Right renal pelvis (tissue), 4 donors: ENCODE measurements at places on chromosomes 3 and 15. TPM values are rescaled to one million over a fixed set of nuclear protein-coding genes. Genes with fewer than 3 reads are reported as not detected.

The ERICH6 gene
- polyA plus RNA-seq: 0.62 TPM

The MAP1A gene
- 8.2 TPM for polyA plus RNA-seq

The SYNPR gene
- not detected for polyA plus RNA-seq

DNA sequence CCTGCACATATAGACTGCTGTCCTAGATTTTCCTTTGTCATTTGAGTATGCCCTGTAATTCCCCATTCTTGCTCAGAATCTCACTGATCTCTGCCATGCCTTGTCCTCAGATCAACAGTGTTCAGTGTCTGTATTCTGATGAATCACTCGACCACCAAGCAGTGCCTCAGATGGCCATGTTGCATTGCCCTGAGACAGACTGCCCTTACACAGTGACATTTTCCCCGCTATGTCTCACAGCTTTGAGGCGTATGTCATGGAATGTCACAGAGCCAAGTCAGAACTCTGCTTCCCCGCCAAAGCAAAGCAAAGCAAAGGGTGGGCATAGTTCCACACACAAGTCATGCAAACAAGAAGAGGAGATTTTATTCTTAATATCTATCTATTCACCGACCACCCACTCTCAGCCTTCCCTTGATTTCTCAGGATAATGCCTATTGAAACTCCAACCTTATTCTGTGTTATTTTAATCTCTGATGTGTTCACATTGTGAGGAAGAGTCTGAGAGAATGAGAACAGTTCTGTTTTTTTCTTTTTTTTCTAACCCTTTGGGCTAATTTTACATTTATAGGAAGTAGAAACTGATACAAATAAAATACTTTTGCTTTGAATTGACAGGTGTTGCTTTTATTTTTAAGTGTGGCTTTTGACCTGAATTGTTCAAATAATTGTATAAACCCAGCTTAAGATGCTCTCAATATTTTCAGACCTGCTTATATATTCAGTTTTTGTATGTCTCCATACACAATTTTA, 16.9 kb upstream of the PSMD6 start:
- DNase-seq: no peak

DNA sequence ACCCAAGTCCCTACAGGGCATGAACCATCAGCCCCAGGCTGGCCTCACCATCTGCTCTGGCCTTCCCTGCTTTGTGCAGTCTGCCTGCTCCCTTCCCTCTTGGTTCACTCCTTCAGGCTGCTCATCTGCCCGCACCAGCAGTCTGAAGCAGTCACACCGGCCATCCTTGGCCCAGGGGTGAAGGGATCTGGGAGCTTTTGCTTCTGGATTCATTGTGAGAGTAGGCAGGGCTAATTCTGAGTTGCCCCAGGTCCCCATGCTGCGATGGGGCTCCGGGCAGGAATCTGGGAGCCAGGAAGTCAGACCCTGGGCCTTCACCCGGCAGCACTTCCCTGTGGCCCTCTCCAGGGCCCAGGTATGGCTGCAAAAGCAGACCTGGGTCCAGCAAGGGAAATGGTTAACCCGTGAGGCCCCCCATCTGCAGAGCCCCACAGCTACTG, 99.7 kb downstream of the VGLL4 start:
- no peak for DNase-seq

GRCh38 chr3:12574131-12574530, 17.2 kb downstream of the MKRN2 start:
- DNase-seq: no peak

- DNase-seq: no peak
Measured at GRCh38 chr3:42133500-42134298, 42.5 kb downstream of the TRAK1 start.

GRCh38 chr3:111993038-111993437, 5.7 kb upstream of the TAGLN3 start:
- no peak for DNase-seq

GRCh38 chr15:63189941-63190768, 749 bp downstream of the RAB8B start:
- no peak for DNase-seq

- DNase-seq: no peak
Measured at GRCh38 chr15:36364377-36364776, 215.0 kb upstream of the CDIN1 start.

GRCh38 chr15:22878103-22878502, 39.6 kb downstream of the NIPA2 start:
- DNase-seq: no peak

DNA sequence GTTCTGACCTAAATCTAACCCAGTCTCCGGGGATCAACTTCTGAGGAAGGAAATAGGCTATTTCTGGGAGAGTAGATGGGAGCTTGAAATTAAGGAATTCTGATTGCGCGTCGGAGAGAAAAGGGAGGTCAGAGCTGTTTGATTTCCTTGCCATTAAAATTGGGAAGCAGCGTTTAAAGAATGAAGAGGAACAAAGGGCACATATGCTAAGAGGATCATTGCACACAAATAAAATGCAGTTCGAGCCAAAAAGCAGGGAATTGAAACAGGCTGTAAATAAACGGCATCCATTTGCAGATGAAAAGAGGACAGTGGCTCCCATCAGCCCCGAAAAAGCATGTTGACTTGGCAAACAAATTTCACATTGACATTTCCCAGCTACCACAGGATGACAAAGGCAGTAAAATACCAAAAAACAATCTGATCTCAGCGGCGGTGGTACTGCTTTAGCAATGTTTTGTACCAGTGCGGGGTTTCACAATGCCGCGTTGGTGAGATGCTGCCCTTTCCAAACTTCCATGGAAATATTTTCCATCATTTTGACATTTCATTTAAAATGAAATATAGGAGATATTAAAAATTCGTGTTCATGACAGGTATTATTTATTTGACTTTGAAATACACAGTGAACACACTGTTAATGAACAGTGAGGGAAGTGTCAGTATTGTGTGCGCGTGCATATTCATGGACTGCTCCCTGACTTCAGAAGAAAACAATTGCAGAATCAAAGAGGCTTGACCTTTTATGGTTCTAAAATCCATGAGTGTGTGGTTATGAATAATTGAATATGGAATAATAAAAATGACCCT, 108.8 kb downstream of the SQOR start:
- DNase-seq: no peak

DNA sequence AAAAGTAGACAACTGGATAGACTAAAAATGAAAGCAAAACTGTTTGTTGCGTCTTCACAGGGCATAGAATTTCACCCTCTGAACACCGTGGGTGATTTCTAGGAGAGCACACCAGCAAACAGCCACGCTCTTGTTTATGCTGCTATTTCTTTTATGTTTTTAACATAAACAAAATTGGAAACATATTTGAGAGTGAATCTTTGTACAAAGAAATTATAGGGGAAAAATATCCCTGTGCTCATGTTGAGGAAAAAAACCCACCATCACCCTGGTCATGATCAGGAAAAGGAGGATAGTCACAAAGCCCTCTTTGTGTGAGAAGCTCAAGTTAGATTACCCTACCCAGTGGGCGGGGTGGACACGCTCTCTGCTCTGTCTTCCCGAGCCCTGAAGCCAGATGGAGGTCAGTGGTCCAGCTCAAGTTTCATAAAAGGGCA, 313.3 kb downstream of the SATB1 start:
- no peak for DNase-seq
